ENCODE measurements at places on chromosomes 13 and 19.

DNA sequence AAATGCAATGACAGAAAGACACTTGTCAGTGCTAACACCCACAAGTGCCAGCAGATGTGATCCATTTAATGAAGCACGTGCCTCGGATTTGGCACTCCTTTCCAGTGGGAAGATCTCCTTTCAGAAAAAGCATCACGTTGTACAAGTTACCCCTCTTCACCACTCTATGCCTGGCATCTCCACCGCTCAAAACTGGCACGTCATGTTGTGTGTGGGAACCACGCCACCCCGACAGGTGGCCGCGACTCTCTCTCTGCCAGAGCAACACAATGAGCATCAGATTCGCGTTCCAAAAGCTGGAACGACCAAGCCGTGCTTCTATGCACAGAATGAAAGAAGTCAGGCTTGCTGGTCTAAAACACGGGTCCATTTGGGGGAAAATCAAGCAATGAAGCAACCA, 24.3 kb downstream of the TMTC4 start:
- DNase-seq: no peak

DNA sequence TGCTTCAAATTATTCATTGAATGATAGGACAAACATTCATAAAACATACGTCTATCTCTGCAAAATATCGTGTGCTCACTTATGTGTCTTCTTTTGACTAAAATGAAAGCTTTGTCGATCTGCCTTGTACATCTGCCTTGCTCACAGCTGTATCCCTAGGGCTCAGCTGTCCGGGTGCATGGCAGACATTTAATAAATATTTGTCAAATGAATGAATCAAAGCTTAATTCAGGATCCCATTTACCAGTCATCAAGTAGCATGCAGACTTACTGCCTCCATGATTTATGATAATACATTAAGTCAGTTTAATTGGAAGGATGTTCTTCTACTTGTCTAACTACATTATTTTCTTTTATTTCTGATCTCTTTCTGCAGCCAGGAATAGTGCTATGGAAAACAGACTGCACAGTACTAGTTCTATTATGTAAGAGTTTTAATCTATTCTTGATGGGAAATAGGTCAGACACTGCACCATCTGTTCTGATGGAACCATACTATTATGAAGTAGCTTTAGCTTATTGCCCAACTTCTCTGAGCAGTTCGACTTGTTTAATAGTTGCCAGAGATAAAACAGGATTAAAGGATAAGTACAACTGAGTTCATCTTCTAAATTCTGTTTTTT, 13.2 kb downstream of the SLC46A3 start:
- no peak for DNase-seq

DNA sequence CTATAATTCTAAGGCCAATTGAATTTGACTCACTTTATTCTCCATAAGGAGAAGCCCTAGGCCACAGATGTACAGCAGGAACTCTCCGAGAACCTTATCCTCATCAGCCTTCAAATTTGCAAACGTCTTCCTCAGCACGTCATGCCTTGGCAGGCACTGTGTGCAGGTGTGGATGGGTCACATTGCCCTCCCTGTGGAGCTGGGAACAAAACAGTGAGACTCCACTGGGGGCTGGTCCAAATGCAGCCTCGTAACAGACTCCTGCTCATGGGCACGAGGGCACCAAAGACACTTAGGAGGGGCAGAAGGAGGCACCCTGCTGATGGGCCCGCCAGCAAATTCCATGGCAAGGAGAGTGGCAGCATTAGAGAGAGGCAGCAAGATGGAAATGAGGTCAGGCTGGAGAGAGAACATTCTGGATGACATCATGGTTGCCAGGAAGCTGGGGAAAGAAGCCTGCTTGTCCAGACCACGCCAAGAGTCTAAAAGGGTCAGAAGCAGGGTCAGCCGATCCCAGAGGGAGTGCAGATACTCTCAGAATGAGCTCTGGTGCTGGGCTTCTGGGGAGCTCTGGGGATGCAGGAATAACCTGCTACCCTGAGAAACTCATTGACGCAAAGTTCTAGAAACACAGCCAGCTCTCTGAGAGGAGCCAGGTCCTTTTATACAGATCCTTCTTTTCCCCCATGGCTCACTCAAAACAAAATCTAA, 242.2 kb downstream of the B3GLCT start:
- no peak for DNase-seq

GRCh38 chr13:79141082-79141481, 265.0 kb downstream of the RBM26 start:
- DNase-seq: no peak

DNA sequence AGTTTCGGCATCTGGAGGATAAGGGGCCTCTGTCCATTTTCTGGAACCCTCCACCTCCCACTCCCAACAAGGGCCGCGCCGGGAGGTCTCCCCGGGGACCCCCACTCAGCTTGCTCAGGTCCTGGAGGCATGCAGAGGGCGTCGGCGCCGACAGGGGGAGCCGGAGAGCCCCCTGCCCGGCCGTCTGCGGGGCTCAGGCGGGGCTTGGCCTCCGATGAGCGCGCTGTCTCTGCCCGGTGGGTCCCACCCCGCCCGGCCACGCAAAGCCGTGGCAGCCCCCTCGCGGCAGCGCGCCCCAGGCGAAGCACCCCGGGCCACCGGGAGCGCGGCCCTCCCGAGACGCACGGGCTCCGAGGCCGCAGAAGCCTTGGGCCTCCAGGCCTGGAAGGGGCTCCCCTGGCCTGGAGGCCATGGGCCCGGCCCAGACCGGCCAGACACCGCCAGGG, 149.7 kb upstream of the ZNF536 start:
- DNase-seq: no peak

DNA sequence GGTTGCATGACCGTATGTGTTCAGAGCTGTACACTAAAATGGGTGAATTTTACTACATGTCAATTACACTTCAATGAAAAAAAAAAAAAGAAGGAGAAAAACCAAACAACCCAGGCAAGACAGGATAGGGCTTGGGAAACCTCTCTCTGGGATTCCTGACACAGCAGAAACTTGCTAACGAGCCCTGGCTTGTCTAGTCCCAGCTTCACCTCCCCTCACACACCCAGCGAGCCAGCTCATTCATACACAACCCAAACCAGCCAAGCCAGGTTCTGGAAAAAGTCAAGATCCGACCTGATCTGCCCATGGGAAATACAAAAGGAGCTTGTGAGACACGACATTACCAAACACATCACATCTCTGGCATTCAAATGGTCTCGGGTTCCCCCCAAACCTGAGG, 3.7 kb upstream of the TECR start:
- DNase-seq: no peak

- DNase-seq: no peak
Measured at GRCh38 chr19:40524133-40524549, 52.5 kb upstream of the SHKBP1 start.

GRCh38 chr19:29671393-29672160, 6.3 kb downstream of the PLEKHF1 start:
- DNase-seq: peak; percentile 66

- no peak for DNase-seq
Measured at GRCh38 chr13:42597505-42597904, 23.6 kb downstream of the TNFSF11 start.

- no peak for DNase-seq
Measured at GRCh38 chr19:23254141-23254910, 4.1 kb upstream of the ZNF724 start.

DNA sequence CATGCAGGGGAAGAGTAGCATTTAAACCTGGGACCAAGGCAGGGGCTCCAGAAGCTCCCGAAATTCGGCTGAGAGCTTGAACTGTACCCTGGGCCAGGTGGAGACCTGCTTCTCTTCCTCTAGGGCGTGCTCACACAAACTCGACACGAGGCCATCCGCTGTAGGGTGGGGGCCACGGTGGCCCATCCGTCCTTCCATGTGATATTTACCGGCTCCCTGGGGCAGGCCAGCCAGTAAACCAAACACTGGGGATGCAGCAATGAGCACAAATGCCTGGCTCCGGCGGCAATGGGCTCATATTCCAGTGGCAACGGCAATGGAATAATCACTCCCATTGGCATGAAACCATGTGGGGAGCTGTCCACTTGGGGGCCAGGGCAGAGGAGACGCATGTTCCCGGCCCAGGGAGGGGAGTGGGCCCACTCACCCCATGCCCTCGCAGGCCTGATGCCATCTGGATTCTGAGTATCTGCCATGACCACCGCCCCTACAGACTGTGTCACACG, 10.8 kb downstream of the SH3GL1 start:
- DNase-seq: no peak

DNA sequence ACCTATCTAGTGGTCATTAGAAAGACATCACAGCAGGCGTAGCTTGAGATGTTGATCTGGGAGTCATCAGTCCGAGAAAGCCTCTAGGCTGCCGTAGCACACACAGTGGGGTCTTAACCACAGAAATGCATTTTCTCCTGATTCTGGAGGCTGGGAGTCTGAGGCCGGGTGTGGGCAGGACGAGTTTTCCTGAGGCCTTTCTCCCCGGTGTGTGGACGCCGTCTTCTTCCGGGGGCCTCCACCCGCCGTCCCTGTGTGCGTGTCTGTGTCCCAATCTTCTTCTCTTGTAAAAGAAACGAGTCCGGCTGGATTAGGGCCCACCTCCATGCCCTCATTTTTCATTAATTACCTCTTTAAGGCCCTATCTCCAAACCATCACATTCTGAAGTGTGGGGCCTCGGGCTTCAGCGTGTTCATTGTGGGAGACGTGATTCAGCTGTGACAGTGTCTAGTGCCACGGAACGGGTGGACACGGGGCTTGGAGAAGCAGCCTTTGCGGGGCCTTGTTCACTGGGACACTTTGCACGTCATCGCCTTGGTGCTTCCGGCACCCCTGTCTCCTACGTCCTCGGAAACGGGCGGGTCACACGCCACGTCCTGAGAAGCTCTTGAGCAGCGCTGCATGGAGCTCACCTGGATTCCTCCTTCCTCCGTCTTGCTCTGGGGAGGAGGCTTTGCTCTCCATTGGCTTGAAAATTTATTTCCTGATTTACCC, 208.9 kb upstream of the SOX1 start:
- no peak for DNase-seq

DNA sequence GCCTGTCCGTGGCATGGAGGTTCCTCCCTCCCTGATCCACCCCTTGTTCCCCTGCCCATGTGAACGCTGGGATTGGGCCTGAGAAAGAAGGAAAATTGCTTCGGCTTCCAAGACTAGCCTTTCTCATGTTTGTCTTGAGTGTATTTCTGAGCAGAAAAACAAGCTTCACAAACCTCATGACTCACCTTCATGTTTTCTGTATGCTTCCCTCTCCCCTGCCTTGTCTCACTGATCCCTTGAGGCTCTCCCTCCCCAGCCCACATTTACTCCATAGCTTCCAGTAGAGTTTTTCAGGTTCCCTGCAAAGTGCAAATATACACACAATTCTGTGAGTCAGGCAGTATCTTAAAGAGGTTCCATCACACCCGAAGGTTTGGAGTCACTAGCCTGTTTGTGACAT, 572.4 kb downstream of the UQCRFS1 start:
- DNase-seq: no peak

- DNase-seq: no peak
Measured at GRCh38 chr19:57004418-57004817, 115.4 kb upstream of the USP29 start.

GRCh38 chr19:30579419-30579818, 207.2 kb downstream of the ZNF536 start:
- DNase-seq: no peak

DNA sequence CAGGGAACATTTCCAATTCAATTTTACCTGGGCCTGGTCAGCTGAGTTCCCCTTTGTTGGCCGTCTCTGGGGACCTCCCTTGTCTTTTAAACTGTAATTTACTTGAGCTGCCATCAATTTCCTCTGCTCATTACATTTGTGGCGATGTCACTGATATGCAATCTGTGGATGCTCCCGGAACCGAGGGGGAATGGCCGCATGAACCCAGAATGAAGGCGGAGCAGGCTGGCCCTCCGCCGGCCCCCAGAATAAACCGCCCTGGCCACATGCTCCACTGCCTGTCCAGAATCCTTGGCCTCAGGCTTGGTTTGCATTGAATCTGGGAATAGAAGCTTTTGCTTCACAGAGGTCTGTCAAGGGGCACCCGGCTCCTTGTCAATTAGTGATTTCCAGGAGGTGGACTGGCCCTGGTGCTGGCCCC, 276.8 kb downstream of the TEX29 start:
- no peak for DNase-seq

GRCh38 chr13:31452525-31452924, 252.8 kb downstream of the B3GLCT start:
- no peak for DNase-seq

DNA sequence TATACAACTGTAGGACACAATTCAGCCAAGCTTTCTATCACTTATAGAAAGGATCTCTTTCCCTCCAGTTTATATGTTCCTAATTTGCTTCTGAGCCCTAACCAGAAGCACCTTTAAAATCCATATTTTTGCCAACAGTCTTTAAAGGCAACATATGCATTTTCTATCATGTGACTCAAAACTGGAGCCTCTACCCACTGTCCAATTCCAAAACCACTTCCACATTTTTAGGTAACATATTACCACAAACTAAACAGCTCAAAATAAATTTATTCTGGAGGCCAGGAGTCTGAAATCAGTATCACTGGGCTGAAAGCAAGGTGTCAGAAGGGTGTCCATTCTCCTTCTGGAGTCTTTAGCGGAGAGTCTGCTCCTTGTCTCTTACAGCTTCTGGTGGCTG, 15.9 kb upstream of the EFNB2 start:
- no peak for DNase-seq

GRCh38 chr19:49997709-49998108, 27.5 kb downstream of the VRK3 start:
- DNase-seq: no peak

GRCh38 chr19:10270180-10270615, 722 bp upstream of the ICAM1 start:
- DNase-seq: no peak

DNA sequence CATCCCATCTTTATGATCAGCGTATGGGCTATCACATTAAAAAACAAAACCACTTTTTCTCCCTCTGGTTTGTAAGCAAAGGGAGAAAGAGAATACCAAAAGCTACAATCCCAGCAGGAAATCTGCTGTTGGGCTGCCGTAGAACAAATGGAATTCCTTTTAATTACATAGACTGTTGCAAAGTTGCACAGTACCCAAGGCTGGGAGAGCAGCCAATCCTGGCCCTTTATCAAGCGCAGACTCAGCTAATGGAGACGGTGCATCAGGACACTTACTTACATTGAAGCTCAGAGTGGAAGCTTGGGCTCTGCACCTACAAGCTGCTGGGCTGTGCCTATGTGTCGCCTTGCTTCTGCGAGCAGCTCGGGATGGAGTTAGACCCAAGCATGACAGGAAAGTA, 15.2 kb downstream of the CCNA1 start:
- no peak for DNase-seq

GRCh38 chr13:61994174-61994573, 578.5 kb upstream of the PCDH20 start:
- DNase-seq: no peak

DNA sequence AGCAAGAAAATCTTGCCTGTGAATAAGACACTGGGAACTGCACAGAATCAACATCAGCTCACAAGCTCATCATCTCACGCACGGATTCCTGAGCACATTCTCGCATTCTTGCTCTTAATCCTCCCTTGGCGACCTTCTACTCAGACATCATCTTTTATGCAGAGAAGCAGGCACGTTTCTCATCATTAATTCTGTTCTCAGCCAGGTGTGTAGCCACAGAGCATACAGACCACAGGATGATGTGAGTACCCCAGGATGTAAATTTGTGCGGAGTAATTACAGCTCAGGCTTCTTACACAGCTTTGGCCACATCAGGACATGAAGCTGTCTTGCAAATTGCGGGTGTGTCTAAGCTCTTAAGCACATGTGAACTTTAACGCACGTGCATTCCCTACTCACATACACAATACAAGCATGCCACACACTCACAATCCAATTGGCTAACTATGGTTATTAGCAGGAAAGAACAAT, 36.5 kb upstream of the SACS start:
- no peak for DNase-seq

- no peak for DNase-seq
Measured at GRCh38 chr13:49975826-49976225, 21.0 kb upstream of the TRIM13 start.

- DNase-seq: no peak
Measured at GRCh38 chr19:41811036-41811435, 14.6 kb downstream of the CEACAM3 start.
